ENCODE measurements at places on chromosomes 6 and 20.

DNA sequence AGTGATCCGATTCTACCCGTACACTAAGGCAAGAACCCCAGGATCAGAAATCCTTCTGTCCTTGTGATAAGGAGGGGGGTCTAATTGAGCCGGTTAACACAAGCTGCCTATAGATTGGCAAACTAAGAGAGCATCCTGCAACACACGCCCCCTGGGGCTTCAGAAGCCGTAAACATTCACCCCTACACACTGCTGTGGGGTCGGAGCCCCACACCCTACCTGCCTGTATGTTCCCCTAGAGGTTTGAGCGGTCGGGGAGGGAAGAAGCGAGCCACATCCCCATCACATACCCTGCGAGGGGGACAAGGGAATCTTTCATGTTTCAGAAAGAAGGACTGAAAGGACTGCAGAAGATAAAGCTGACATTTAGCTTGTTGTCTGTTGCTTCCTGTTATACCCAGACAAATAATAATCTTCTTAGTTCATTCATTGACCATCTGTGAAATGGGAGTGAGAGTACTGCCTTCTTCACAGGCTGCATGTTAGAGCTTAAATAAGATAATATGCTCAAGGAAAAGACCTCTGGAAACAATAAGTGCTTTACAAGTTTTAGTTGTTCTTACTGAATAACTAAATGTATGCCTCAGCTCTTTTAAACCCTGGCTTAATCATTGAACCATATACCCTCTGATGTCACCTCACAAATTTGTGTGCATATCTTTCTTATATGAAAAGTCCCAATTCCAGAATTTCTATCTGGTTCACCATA is 74.2 kb upstream of the RNF217 start:
- DNase-seq: no peak

DNA sequence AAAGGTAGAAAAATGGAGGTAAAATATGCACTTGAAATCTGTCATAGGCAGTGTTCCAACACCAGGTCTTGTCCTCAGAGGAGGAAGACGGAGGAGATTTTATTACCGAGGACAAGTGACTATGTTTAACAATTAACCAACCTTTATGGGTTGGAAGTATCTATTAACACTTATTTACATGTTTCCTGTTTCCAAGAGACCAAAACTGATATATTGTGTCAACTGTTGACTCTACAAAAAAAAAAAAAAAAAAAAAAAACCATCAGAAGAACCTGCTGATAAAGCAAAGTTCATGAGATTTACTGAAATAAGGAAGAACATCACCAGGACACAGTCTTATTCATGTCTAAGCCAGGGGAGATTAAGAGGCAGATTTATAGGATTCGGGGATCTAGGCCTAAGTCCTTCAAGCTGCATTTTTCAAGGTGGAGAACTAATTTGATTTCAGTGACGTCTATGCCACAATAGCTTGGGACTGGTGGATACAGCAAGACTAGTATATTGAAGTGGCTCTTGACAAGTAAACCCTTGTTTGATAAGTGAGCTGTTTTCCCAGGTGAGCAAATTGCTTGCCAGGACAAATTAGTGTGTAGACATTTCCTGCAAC is 126.6 kb upstream of the NAA20 start:
- DNase-seq: no peak

- DNase-seq: peak; percentile 8
Measured at GRCh38 chr6:77650098-77650663, 2.7 kb upstream of the MEI4 start.

DNA sequence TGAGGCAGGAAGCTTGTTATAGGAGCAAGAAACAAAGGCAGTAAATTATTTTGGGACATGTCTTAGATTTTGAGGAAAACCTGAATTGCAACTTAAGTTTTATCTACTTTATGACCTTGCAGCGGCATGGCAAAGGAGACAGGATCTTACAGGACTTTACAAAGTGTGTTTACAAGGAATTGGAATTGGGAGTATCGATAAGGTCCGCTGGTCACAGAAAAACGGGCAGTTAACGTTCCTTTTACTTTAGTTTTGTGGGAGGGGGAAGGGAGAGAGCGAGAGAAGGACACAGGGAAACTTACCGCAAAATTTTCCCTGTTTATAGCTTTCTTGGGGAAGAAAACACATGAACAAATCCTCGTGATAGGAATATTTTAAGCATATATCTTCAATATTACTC is 1607.2 kb downstream of the GRIK2 start:
- no peak for DNase-seq

- no peak for DNase-seq
Measured at GRCh38 chr6:73017476-73017875, 207.8 kb downstream of the KHDC1L start.

GRCh38 chr20:52536841-52537400 is 345.3 kb upstream of the ZFP64 start:
- no peak for DNase-seq

DNA sequence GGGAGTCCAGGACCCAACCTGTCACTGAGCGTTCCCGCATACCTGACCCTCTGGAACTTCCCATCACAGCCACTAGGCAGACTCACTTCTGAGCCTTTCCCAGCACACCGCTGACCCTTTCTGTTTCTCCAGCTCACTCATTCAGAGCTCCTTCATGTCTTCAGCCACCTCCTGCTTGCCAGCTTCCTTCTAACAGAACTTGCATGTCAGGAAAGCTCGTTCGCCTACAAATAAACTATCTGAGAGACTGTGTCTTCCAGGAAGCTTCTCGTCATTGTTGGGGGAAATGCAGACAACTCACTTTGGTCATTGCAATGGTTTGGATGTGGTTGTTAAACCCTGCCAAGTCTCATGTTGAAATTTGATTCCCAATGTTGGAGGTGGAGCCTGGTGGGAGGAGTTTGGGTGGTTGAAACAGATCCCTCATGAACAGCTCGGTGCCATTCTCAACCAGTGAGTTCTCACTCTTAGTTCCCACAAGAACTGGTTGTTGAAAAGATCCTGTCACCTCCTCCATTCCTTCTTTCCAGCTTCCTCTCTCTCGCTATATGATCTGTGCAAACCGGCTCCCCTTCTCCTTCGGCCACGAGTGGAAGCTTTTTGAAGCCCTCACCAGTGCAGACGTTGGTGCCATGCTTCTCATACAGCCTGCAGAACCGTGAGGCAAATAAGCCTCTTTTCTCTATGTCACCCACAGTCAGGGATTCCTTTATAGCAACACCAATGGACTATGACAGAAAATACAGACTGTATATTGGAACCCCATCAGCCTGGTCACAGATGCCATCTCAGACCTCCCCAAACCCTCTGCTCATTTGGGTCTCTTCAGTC is 1.4 kb upstream of the MUC21 start:
- DNase-seq: no peak

DNA sequence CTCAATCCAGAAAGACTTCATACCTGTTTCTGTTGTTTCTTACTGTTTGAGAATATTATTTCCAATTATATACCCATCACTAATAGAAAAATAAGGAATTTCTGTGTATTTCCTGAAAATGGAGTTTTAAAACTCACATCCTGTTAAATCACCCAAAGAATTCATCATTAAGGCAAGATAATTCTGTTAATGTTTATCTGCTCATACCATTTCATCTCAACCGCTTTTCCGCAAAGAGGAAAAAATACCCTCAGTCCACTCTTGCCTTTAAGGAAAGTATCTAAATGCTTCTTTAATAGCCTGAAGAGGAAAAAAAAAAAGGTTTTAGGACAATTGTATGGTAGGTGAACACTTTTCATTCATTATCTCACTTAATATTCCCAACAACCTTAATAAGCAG is 7.3 kb downstream of the TPMT start:
- DNase-seq: no peak

- DNase-seq: no peak
Measured at GRCh38 chr20:24612799-24613775, 143.7 kb downstream of the SYNDIG1 start.
